Stimulated activated CD8-positive, alpha-beta memory T cell treated with anti-CD3 and anti-CD28 coated beads, Interleukin-4, amount 100 ng/mL, for 1 hour (primary cell): ENCODE measurements at places on chromosomes 3 and 15.

DNA sequence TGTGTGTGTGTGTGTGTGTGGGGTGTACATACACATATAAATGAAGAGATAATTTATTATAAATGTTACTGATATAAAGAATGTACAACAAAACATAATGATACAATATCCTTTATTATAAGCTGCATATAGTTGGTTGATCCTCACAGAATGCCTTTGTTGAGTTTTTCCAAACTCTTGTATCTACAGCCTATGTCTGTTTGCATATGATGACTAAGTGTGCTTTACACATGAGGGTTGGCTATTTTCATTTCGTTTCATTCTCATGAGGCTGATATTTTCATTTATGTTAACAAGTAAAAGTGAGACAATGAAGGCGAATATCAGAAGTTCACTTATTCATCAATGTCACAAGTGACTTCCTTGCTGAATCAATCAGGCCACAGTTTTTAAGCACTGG lies 45.1 kb downstream of the TM2D3 start:
- DNase-seq: no peak

- no peak for DNase-seq
Observed at GRCh38 chr3:155663467-155664212, 81.2 kb downstream of the PLCH1 start.

GRCh38 chr3:52126036-52126435 lies 28.2 kb downstream of the POC1A start:
- DNase-seq: no peak

- DNase-seq: no peak
Observed at GRCh38 chr3:126891141-126891540, 91.8 kb upstream of the PLXNA1 start.

DNA sequence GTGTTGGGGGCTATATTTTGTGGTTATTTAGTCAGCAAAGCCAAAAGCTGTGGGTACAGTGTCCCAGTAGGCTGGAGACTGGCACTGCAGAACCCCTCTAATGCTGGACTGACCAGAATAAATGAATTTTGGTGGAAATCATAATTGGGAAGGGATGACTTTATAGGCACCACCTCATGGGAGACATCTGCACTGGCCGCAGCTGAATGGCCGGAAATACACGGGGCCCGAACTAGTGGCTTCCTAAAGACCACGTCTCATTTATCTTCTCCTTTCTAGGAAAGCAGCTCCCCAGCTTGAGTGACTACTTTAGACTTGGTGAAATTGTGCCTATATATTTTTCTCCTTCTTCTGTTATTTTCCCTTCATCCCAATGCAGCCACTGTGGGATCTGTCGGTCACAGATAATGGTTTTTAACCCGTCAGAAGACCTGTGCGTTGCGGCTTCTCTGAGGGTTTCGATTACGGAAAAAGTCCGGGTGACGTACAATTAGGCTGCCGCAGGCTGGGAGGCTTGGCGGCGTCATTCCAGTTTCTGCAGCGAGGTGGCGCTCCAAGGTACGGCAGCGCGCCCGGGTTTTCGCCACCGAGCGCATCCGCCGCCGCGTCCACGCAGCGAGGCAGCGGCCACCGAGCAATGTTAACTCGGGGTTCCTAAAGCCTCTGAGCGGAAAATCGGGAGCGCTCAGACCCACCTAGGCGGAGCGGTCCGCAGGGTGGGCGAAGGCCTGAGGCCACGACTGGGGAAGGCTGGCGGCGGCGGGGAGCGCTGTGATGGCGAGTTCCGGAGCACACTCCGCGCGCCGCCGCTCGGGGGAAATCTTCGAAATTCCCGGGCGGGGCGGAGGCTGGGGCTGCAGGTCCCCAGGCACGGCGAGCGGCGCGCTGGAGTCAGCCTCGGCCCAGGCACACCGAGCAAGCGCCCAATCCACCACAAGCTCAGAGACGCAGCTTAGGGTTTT lies 26.3 kb downstream of the NR2F2 start:
- DNase-seq: peak; percentile 23

DNA sequence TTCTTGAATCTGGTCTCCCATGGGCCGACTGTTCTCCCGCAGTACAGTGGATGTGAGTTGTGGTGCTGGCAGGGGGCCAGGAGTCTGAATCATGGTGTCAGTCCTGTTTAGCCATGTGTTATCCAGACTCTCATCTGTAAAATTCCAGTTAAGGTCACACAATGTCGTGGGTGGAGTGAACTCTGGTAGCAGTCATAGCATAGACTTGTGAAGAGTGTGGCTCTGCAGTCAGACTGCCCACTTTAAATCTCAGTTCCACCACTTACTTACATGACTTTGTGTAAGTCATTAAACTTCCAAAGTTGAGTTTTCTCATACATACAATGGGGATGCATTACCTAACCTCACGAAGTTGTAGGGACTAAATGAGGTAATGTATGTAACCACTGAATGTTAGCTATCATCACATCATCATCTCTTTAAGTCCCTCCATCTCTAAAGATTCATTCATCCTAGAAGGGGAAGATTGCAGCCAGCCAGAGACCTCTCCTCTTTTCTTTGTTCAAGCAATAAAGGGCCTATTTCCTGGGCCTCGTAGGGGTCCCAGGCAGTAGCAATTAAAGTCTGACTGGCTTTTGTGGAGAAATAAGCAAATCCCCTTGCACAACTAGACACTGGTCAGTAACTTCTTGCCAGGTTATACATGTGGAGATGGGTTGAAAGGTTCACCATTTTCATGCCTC lies 93.9 kb downstream of the PCCB start:
- DNase-seq: no peak

DNA sequence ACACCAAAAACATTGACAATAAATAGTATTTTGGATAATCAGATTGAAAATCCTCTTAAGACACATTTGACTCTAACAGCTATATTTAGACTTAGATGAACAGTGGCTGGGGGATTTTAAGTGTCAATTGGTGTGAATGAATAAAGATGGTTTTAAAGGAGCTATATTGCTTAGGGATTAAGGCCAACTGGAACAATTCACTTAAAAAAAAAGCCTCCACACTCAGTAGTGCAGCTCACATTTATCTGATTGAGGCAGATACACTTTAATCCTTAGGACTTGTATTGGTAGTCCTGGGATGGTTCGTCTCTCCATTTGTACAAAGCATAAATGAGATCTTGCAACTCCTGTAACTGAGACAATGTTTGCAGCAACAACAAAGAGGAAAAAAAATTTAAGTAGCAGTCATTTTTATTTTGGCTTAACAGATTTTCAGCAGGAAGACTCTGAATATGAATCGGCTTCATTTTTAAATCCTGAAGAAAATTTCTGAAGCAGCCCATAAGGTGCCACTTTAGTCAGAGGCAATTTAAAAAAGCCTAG lies 112.0 kb downstream of the UACA start:
- no peak for DNase-seq

DNA sequence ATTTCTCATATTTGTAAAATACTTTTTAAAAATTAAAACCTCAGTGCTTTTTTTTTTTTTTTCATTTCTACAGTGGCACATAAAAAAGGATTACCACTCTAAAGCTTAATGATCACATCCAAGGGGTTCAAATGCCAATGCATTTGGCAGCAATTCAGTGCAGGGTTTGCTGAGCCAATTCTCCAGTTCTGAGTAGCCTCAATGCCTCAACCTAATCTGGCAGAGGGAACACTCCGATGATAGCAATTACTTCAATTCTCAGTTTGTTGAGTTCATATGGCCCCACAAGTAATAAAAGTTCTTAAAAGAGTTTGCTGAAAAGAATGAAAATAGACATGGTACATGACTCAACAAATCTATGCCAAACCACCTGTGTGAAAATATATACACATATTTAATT lies 79.3 kb upstream of the RBMS3 start:
- DNase-seq: no peak

- no peak for DNase-seq
Observed at GRCh38 chr15:39623529-39623931, 42.7 kb downstream of the THBS1 start.

DNA sequence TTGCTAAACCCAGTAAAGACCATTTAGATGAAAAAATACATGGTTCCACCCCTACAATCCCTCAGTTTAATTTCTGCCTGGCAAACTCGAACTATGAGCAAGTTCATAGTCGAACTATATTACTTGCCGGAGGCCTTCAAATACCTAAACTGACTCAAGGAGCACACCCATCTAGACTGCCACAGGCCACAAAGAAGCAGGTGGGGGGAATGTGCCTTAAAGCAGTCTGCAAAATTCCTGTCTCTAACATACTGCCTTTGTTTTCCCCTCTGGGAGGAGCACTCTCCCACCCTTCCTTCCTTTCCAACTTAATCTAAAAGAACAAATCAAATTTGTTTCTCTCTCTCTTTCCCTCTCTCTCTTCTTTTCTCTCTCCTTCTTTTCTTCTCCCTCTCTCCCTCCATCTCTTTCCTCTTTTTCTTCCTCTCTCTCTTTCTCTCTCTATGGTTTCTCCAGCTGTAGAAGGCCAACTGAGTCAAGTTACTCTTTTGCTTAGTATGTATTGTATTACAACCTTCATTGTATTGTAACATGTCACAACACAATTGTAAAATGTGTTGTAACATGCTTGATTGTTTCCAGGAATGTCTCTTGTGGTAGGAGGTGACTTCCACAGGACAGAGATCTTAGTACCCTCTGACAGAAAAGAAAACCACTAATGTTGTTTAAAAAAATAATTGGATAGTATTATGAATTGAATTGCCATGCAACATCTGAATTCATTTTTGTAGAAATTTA lies 496.3 kb downstream of the ROBO2 start:
- no peak for DNase-seq

GRCh38 chr15:42084465-42085235 lies 9.7 kb downstream of the PLA2G4D start:
- DNase-seq: no peak

DNA sequence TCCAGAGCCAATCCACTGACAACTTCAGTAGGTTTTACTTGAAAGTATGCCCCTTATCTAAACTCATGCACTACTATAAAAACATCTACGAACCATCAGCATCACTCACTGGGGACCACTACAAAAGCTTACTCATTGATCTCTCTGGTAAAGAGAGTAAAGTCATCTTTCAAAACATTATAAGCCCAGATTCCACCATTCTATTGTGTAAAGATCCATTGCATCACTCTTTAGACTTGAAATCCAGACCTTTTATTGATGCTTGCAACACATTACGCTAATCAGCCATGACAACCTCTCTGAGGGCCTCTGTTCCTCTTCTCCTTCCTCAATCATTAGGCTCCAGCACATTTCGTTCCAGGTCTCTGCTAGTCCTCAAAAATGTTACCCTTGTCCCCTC lies 248.9 kb upstream of the WNT5A start:
- no peak for DNase-seq

- no peak for DNase-seq
Observed at GRCh38 chr15:100124936-100125335, 216.8 kb downstream of the ADAMTS17 start.

GRCh38 chr3:9108876-9109567 lies 140.4 kb downstream of the SRGAP3 start:
- DNase-seq: no peak

GRCh38 chr15:26561896-26562295 lies 211.0 kb downstream of the GABRB3 start:
- DNase-seq: no peak

GRCh38 chr15:52095597-52096262 lies 16.8 kb downstream of the BCL2L10 start:
- no peak for DNase-seq

- DNase-seq: no peak
Observed at GRCh38 chr15:101444015-101444414, 45.5 kb downstream of the PCSK6 start.

- no peak for DNase-seq
Observed at GRCh38 chr15:59591356-59591755, 20.2 kb upstream of the GCNT3 start.

GRCh38 chr3:189787632-189788031 lies 156.4 kb downstream of the TP63 start:
- DNase-seq: no peak

DNA sequence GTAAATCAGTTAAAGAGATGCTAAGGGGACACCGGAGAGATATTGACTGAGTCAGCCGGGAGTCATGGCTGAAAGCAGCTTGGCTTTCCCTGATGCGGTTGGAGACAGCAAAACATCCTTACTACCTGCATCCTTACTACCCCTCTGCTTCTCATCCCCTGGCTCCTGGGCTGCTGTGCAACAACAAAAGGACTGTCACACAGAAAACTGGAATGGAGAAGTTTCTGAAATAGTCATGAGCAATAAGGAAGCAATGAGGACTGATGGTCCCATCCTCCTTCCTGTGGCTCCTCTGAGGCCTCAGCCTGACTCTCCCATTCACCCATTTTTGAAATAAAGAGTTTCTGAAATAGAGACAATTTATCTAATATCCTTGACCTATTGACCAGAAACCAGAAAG lies 1.1 kb downstream of the HCLS1 start:
- no peak for DNase-seq

DNA sequence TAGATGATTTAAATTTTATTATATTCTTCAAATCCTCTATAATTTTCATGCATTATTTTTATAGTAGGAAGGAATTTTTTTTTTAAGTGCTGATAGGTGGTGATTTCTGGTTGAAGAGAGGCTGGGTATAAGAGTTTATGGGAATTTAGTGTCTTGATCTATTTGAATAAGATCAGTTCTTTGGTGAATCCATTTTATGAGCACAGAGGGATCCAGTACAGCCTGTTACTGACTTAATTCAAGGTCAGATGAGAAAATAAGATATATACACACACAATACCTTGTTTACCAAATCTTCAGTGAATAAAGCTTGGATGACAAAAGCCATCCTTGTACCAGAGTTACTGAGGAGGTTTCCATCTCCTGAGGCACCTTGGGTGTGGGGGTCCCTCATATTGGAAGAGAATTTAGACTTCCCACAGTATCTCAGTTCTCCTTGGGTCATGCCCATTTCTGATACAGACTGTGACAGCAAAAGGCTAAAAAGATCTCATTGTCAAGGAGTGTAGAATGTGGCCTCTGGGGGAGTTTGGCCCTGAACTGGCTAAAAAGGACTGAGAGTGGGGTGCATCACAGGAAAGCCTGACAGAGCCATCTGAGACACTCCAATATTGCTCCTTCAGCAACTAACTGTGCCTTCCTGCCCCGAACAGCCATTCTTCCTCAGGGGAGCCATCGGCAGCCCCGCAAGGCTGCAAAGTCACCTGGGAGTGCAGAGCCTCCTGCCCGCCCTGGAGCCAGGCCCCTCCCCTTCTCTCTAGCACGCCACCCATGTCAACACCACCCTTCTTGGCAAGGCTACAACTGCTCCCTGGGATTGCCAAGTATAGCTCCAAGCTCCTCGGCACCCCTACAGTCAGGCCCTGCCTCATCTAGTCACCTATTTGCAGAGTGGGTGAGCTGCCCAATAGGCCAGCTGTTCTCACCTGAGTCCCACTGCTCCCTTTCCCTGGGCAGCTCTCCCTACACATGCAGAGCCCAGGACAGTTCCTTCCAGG lies 43.1 kb upstream of the HACD2 start:
- DNase-seq: no peak
